ENCODE measurements at places on chromosomes 2 and 18. TPM values are rescaled to one million over a fixed set of nuclear protein-coding genes. Genes with fewer than 3 reads are reported as not detected.

- no peak for DNase-seq
- no peak overlapping the region for H3K4me3 ChIP-seq
- no peaks in the 10 kb centered on the region for H3K4me1 ChIP-seq
Measured at GRCh38 chr2:161438598-161438997, 22.5 kb downstream of the TBR1 start.

Gene RND3
- total RNA-seq = 144 TPM

DNA sequence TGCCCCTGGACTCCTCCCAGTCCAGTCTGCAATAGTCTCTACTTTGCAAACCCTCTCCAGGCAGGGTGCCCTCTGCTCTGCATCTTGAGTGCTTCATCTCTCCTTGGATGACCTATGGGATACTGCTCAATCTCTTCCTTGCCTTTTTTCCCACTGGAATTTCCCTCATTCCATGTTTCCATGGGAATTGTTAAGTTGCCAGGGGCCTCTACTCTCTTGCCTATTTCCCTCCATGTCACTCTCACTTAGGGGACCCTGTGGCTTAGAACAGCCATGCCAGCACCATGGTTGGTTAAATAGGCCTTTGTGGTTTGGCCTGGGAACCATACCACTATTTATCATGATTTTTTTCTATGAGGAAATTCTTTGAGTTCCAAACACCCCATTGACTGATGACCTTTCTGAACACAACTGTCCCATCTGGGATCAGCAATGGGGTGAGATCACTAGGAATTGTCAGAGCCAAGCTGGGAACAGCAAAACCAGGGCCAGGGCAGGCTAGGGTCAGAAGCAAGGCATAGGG, 91.4 kb upstream of the RBMS1 start:
- peaks cover 45% of the 10 kb centered on the region for H3K4me1 ChIP-seq
- H3K4me3 ChIP-seq = no peak overlapping the region
- no peaks in the 10 kb centered on the region for H3K27me3 ChIP-seq
- H3K27ac ChIP-seq = peak overlapping the region; percentile 97
- H3K36me3 ChIP-seq = no peaks in the 10 kb centered on the region

GRCh38 chr2:86143307-86143706, 37.3 kb downstream of the PTCD3 start:
- peaks cover 58% of the 10 kb centered on the region for H3K36me3 ChIP-seq
- no peak overlapping the region for H3K4me3 ChIP-seq
- no peak for DNase-seq
- no peak overlapping the region for H3K27ac ChIP-seq

Gene FTCDNL1
- 2.1 TPM for total RNA-seq

All from mesothelial cell of epicardium (in vitro differentiated cells).